ENCODE measurements at places on chromosomes 4 and X.

DNA sequence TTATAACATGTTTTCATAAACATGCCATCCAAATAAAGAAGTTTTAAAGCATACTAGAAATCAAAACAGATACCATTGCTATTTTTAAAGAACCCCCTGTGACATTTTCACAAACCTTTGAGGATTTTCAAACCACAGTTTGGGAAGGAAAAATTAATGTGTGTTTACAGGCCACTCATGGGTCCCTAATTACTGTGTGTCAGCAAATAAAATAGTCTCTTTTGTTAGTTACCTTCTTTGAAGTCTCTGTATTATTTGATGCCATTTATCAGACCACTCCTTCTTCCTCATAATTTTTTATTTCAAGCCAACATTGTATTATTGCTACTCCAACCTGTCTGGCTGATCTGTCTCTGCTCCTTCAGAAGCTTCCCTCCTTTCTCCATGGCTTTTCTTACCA, 72.6 kb upstream of the TET2 start:
- no peak for DNase-seq

- DNase-seq = no peak
Measured at GRCh38 chrX:120408168-120408567, 46.3 kb downstream of the ATP1B4 start.

DNA sequence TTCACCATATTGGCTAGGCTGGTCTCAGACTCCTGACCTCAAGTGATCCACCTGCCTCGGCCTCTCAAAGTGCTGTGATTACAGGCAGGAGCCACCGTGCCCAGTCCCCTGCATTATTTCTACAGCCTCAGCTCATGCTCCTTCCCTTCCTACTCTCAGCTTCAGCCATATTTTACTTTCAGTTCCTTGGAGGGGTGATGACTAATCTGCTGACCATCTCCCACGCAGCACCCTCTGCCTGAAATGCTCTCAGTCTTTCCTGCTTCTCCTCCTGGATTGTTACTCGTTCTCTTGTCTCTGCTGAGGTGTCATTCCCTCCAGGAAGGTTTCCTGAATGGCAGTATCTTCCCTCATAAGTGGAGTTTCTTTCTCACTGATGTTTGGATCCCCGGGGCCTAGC, 63.3 kb downstream of the MOSPD2 start:
- DNase-seq = no peak

GRCh38 chrX:48490661-48491060, 14.7 kb downstream of the FTSJ1 start:
- DNase-seq = no peak
